ENCODE measurements at places on chromosomes 11 and 22.

GRCh38 chr22:27476729-27477128 is 324.8 kb downstream of the MN1 start:
- DNase-seq: peak; percentile 45
- H3K27ac ChIP-seq: no peak overlapping the region
- H3K4me3 ChIP-seq: no peak overlapping the region

DNA sequence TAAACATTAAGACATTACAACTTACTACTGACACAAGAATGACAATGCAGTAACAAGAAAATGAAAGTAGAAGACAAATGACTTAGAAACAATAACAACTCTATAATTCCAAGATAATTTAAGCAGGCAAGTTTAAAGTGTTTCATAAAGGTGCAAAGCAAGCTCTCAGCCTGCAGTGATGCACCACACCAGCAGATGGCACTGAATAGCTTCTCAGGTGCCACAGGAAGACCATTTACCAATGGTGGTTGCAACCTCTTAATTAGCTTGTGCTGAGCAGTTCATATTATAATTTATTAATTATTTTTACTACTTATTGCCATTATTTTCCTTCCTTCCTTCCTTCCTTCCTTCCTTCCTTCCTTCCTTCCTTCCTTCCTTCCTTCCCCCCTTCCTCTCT is 60.6 kb downstream of the NXPE2 start:
- H3K27me3 ChIP-seq: no peaks in the 10 kb centered on the region
- H3K4me1 ChIP-seq: no peaks in the 10 kb centered on the region
- H3K4me3 ChIP-seq: no peak overlapping the region
- no peak overlapping the region for H3K27ac ChIP-seq
- peak; percentile 62 for DNase-seq
- H3K36me3 ChIP-seq: no peaks in the 10 kb centered on the region

- no peaks in the 10 kb centered on the region for H3K27me3 ChIP-seq
- H3K4me3 ChIP-seq: no peak overlapping the region
- H3K4me1 ChIP-seq: no peaks in the 10 kb centered on the region
- no peak overlapping the region for H3K27ac ChIP-seq
- no peaks in the 10 kb centered on the region for H3K36me3 ChIP-seq
- peak; percentile 39 for DNase-seq
Observed at GRCh38 chr11:69286374-69287371, 7.3 kb upstream of the MYEOV start.

- DNase-seq: no peak
- no peak overlapping the region for H3K27ac ChIP-seq
- no peaks in the 10 kb centered on the region for H3K27me3 ChIP-seq
- no peak overlapping the region for H3K4me3 ChIP-seq
Observed at GRCh38 chr11:108025387-108026080, 16.8 kb downstream of the CUL5 start.

DNA sequence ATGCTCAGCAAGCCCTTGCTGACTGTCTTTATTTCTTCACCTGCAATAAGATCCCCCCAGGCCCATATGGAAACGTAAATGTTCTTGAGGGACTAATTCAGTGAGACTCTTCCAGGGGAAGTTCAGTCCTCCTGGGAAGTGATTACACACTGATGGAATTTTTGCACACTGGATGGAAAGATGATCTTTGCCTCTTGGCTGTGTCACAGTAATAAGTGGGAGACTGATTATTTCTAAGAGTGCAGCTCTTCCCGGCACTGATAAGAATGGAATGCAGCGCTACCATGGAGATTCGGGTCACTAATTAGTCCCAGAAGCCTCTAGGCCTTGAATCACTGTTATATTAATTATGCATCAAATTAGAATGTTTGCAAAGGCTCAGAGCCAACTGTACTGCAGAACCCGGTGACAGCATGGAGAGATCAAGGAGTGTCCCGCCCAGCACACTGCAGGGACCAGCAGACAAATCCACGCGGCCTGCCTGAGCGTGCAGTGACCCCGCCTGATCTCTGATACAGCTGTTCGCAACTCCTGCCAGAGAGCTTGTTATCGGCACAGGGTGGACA is 178.3 kb downstream of the SNX19 start:
- no peaks in the 10 kb centered on the region for H3K4me1 ChIP-seq
- no peak for DNase-seq
- H3K27ac ChIP-seq: no peak overlapping the region
- H3K36me3 ChIP-seq: no peaks in the 10 kb centered on the region
- H3K4me3 ChIP-seq: no peak overlapping the region

DNA sequence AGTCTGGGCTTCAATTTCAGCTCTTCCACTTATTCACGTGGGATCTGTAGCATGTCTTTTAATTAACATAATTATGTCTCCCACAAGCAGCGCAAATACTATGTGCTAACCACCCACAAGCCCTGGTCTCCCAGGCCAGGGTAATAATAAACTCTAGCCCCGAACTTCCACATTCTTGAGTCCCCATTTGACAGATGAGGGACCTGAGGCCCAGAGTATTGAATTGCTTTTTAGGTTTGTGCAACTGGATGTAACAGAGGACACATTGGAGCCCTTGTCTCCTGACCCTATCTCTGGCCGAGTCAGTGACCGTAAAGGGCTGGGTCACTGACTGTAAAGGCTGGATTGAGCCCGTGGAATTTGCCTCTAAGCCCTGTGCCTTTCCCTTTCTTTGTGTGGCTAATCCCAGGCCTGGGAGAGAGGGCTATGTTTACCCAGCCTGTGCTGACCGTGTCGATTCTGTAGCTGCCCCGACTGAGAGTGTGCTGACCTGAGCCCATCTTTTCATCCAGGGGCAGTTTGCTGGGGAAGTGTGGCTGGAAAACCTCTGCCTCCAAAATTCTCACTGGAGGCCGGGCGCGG is 3.9 kb downstream of the CRYBB2 start:
- no peaks in the 10 kb centered on the region for H3K27me3 ChIP-seq
- no peak overlapping the region for H3K4me3 ChIP-seq
- H3K4me1 ChIP-seq: no peaks in the 10 kb centered on the region
- H3K36me3 ChIP-seq: no peaks in the 10 kb centered on the region
- no peak overlapping the region for H3K27ac ChIP-seq
- DNase-seq: no peak

DNA sequence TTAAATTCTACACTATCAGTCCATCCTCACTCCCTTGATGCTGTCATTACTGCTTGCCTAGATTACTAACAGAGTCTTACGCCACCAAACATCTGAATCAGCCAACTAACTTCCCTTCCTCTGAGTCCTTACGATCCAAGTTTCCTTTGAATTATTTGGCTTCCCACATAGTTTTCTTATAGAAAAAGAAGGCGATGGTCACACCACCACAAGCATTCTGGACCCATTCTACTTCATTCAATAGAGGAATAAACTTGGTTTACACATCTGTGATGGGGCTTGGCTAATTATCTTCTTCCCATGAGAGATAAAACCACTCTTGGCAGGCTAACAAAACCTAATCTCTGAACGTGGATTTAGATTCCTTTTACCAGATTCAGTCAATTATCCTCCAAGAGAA is 35.0 kb downstream of the INTS4 start:
- no peak overlapping the region for H3K4me3 ChIP-seq
- peaks cover 1% of the 10 kb centered on the region for H3K36me3 ChIP-seq
- no peaks in the 10 kb centered on the region for H3K4me1 ChIP-seq

GRCh38 chr11:65616575-65617001 is 1.0 kb downstream of the PCNX3 start:
- H3K27me3 ChIP-seq: no peaks in the 10 kb centered on the region
- peak overlapping the region; percentile 82 for H3K4me3 ChIP-seq
- H3K4me1 ChIP-seq: peaks cover 11% of the 10 kb centered on the region
- DNase-seq: no peak
- H3K36me3 ChIP-seq: peaks cover 5% of the 10 kb centered on the region
- no peak overlapping the region for H3K27ac ChIP-seq

DNA sequence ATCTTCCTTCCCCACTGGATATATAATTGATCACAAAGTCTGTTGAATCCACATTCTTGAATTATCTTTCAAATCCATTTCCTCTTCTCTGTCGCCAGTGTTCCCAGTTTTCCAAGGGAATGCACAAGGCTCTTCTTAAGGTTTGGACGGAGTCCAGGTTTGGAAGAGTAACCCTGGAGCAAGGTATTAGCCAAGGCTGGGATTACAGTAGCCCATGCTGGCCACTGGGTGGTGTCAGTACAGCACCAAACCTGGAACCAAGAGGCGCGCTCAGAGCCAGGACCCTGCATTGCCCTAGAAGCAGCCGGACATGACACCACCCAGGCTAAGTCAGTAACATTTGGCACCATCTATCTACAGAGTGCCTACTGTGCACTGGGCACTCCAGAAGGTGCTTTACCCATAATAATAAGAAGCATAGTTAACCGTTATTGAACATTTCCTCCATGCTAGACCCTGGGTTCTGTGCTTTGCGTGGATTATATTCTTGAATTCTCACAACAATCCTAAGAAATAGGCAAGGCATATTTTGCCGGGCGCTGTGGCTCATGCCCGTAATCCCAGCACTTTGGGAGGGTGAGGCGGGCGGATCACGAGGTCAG is 48.0 kb upstream of the CLPB start:
- no peak overlapping the region for H3K27ac ChIP-seq
- no peaks in the 10 kb centered on the region for H3K4me1 ChIP-seq
- peak; percentile 76 for DNase-seq
- H3K27me3 ChIP-seq: no peaks in the 10 kb centered on the region
- H3K4me3 ChIP-seq: no peak overlapping the region

DNA sequence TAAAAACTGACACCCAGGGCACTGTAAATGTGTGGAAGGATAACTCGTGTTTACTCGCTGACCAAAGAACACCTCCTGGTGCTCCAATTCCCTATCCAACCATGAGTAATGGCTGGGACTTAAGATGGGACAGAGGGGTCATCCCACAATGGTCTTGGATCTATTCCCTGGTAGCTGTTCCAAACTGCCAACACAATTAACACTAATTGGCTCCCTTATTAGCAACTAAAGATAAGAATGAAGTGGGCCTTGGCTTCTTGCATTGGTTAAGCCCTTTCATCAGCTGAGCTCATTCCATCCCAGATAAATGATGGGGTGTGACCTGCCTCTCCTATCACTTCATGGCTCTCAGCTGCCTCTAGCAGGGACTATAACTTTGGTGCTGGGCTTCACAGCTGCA is 1.5 kb upstream of the SIK3 start:
- H3K27me3 ChIP-seq: no peaks in the 10 kb centered on the region
- DNase-seq: peak; percentile 91
- H3K36me3 ChIP-seq: no peaks in the 10 kb centered on the region

GRCh38 chr22:47633111-47633510 is 870.7 kb downstream of the TBC1D22A start:
- H3K4me3 ChIP-seq: no peak overlapping the region
- no peak for DNase-seq
- no peaks in the 10 kb centered on the region for H3K4me1 ChIP-seq
- no peaks in the 10 kb centered on the region for H3K27me3 ChIP-seq
- no peaks in the 10 kb centered on the region for H3K36me3 ChIP-seq
- H3K27ac ChIP-seq: no peak overlapping the region

- H3K4me3 ChIP-seq: no peak overlapping the region
- no peak overlapping the region for H3K27ac ChIP-seq
- no peaks in the 10 kb centered on the region for H3K36me3 ChIP-seq
- DNase-seq: no peak
- H3K4me1 ChIP-seq: no peaks in the 10 kb centered on the region
Observed at GRCh38 chr11:45105984-45106375, 40.5 kb upstream of the PRDM11 start.

- H3K27me3 ChIP-seq: no peaks in the 10 kb centered on the region
- no peak for DNase-seq
- no peak overlapping the region for H3K4me3 ChIP-seq
- H3K27ac ChIP-seq: no peak overlapping the region
- H3K4me1 ChIP-seq: no peaks in the 10 kb centered on the region
- no peaks in the 10 kb centered on the region for H3K36me3 ChIP-seq
Observed at GRCh38 chr11:16365581-16366228, 9.4 kb upstream of the SOX6 start.

GRCh38 chr11:118740892-118741291 is 50.1 kb downstream of the DDX6 start:
- no peaks in the 10 kb centered on the region for H3K27me3 ChIP-seq
- no peak overlapping the region for H3K27ac ChIP-seq
- no peak overlapping the region for H3K4me3 ChIP-seq
- H3K4me1 ChIP-seq: peaks cover 3% of the 10 kb centered on the region
- DNase-seq: no peak
- H3K36me3 ChIP-seq: no peaks in the 10 kb centered on the region

- no peak overlapping the region for H3K4me3 ChIP-seq
- H3K27me3 ChIP-seq: no peaks in the 10 kb centered on the region
- DNase-seq: peak; percentile 86
- no peaks in the 10 kb centered on the region for H3K36me3 ChIP-seq
- H3K27ac ChIP-seq: no peak overlapping the region
Observed at GRCh38 chr22:39453765-39454378, 2.9 kb upstream of the MGAT3 start.

- no peak overlapping the region for H3K4me3 ChIP-seq
- H3K27me3 ChIP-seq: no peaks in the 10 kb centered on the region
- no peaks in the 10 kb centered on the region for H3K36me3 ChIP-seq
- DNase-seq: no peak
Observed at GRCh38 chr11:35507688-35508087, 17.7 kb downstream of the PAMR1 start.

DNA sequence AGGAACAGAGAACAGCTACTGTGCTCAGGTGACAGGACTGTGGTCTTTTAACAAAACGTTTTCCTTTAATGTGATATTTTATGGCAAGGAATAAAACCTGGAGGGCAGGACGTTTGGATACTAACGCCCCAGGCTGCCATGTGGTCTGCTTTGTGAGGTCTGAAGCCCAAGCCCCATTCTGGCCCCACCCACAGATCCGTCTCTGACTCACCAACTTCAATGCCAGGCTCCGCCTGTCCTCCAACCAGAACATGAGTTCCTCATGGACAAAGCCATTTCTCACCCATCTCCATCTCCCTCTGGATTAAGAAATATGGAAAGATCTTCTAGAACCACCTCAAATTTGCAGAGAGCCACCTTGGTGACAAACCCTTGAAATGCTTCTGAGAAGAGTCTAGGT is 148.8 kb downstream of the CRYBB2 start:
- no peak overlapping the region for H3K4me3 ChIP-seq
- no peaks in the 10 kb centered on the region for H3K27me3 ChIP-seq
- no peak overlapping the region for H3K27ac ChIP-seq

DNA sequence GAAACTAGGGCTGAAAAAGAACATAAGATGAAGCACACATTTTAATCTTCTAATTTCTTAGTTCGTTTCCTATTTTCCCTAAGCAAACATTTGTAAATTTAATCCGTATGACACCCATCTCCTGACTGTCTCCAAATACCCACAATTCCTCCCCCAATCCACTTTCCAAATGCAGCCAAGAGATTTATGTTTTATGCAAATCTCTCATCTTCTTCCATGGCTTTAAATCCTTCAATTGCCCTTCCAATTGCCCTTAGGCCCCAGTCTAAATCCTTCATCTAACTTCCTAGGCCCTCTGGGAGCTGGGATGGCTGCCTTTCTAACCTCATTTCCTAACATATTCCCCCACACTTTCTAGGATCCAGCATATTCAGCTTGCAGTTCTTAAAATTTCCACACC is 18.0 kb upstream of the POU2AF1 start:
- H3K27me3 ChIP-seq: no peaks in the 10 kb centered on the region
- H3K27ac ChIP-seq: no peak overlapping the region
- H3K4me1 ChIP-seq: no peaks in the 10 kb centered on the region
- no peak for DNase-seq

GRCh38 chr11:132334769-132335280 is 964.4 kb downstream of the NTM start:
- H3K27me3 ChIP-seq: no peaks in the 10 kb centered on the region
- no peak overlapping the region for H3K4me3 ChIP-seq
- H3K36me3 ChIP-seq: no peaks in the 10 kb centered on the region
- no peak for DNase-seq
- no peak overlapping the region for H3K27ac ChIP-seq
- no peaks in the 10 kb centered on the region for H3K4me1 ChIP-seq

- no peaks in the 10 kb centered on the region for H3K27me3 ChIP-seq
- peaks cover 1% of the 10 kb centered on the region for H3K4me1 ChIP-seq
- DNase-seq: no peak
- no peaks in the 10 kb centered on the region for H3K36me3 ChIP-seq
- H3K27ac ChIP-seq: no peak overlapping the region
Observed at GRCh38 chr22:37627545-37627944, 11.9 kb upstream of the SH3BP1 start.
